ENCODE measurements at places on chromosomes 12 and 14.
A peak's percentile ranks its signal among the peaks of the same experiment; 100 is the strongest.

DNA sequence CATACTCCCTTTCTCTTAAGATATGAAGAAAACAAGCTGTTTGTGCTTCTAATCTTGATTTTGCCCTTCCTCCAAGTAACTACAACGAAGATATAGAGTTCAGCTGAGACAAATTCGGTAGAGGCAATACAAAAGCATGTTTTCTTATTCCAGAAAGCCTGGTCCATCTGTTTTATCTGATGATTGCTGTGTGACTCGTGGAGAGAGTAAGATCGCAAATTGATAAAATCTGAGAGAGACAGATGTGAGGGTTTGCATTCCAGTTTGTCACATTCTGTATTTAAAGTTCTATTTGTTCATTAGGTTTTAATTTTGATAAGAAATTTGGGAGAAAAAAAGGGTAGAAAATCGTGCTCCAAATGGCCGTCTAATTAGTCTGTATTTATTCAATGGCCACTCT lies 192.1 kb downstream of the CPNE8 start:
- H3K4me3 ChIP-seq = no peak overlapping the region
- H3K4me1 ChIP-seq = no peaks in the 10 kb centered on the region
- no peaks in the 10 kb centered on the region for H3K27me3 ChIP-seq
- no peaks in the 10 kb centered on the region for H3K36me3 ChIP-seq

- no peaks in the 10 kb centered on the region for H3K27me3 ChIP-seq
- DNase-seq = peak; percentile 65
These were observed 19.5 kb downstream of the PTGDR start for GRCh38 chr14:52286661-52287649.

DNA sequence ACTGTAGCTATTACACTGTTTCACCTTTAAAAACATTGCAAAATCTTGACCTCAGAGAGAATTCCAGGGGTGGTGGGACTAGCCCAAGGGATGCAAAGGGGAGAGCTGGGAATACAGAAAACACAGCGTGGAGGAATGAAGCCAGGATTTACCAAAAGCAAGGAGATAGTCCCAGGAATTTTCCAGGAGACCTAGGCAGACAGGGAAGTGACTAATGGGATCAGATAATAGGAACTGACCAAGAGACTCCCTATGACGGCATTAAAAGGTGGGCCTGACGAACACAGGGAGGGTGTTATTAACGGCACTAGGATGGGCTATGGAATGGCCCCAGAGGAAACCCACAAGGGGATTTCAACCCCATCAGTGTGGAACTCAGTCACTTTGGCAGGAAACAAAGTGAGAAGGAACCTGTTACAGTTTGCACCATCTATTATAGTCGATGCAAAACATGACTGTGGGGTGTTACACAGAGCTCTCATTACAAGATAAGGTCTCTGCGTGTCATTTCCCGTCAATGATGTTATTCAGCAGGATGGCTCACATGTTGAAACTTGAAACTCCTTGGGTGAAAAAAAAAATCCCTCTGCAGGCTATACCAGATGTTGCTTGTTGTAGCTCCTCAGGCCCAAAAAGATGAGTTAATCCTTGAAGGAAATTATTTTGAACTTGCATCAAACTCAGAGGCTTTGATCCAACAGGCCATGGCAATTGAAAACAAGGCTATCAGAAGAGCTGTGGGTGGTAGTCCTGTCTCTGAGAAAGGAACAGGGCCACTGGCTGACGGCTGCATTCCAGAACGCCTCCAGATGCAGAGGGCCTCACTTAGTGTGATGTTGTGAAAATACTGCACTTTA lies 58.7 kb downstream of the DRAM1 start:
- no peak overlapping the region for H3K27ac ChIP-seq
- H3K36me3 ChIP-seq = no peaks in the 10 kb centered on the region
- H3K4me1 ChIP-seq = no peaks in the 10 kb centered on the region
- H3K4me3 ChIP-seq = no peak overlapping the region

DNA sequence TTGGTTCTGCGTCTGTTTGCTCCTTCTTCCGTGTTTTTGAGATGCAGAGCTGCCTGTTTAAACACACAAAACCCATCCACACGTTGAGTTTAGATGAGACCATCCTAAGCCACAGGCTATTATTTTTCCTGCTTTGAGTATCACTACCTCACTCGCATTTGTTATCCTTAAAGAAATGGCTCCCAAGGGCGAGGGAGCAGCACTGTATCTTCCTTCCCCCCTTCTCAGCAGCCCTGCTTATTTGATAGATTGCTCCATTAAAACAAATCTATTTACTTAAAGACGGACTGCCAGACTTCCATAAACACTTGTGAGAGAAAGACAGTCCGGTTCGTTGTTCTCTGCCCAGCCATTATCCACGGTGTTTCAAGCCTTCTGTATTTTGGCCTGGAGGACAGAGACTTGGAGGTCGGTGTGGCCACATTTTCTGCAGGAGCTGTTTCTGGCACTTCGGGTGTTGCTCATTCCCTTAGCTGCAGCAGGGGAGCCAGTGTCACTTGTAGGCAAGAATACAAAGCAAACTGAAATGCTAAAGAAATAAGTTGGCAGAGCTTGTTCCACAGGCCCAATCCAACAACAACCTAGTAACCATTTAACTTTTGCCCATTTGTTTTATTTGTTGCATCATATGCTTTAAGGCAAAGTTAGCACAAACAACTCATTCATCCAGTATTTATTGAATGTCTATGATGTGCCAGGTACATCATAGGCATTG lies 275.4 kb downstream of the TTC6 start:
- no peak overlapping the region for H3K27ac ChIP-seq
- H3K27me3 ChIP-seq = no peaks in the 10 kb centered on the region
- peaks cover 3% of the 10 kb centered on the region for H3K4me1 ChIP-seq
- H3K36me3 ChIP-seq = no peaks in the 10 kb centered on the region
- no peak for DNase-seq

DNA sequence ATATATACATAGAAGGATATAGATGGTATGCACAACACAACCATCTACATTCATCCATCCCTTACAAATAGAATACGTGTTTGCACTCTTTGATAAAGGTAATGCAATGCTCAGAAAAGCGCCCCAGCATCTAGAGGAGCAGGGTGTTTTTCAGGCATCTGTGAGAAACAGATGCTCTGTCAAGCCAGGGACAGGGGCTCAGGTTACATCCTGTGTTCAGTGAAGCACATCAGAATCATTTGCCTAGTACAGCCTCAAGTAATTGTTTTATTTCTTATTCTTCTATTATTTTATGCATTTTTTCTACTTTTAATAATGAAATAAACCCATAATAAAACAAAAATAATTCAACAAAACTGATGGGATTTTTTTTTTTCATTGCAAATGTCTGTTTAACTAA lies 50.5 kb upstream of the HIF1A start:
- DNase-seq = no peak
- H3K27ac ChIP-seq = no peak overlapping the region
- H3K27me3 ChIP-seq = no peaks in the 10 kb centered on the region
- H3K4me3 ChIP-seq = no peak overlapping the region
- H3K36me3 ChIP-seq = no peaks in the 10 kb centered on the region

DNA sequence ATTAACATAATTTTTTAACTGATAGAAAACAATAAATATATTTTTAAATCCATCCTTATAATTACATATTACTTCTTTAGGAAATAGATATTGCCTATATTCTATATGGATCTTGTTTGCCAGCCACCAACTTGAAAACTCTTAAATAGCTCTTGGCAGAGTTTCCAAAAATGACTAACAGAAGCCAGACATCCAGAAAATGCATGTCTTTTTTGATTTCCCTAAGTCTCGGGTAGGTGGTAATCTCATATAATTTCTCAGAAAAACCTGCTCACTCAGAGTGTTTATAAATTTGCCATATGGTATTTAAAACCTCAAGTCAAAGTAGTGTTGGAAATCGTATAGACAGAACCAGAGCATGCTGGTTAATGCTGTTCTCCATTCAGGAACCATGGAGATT lies 360.4 kb upstream of the FOXG1 start:
- H3K27me3 ChIP-seq = no peaks in the 10 kb centered on the region
- H3K36me3 ChIP-seq = no peaks in the 10 kb centered on the region
- no peak overlapping the region for H3K4me3 ChIP-seq
- no peaks in the 10 kb centered on the region for H3K4me1 ChIP-seq
- no peak overlapping the region for H3K27ac ChIP-seq

GRCh38 chr12:109763201-109763841 lies 49.7 kb downstream of the FAM222A start:
- H3K4me1 ChIP-seq = no peaks in the 10 kb centered on the region
- H3K27me3 ChIP-seq = no peaks in the 10 kb centered on the region
- H3K27ac ChIP-seq = no peak overlapping the region
- H3K36me3 ChIP-seq = no peaks in the 10 kb centered on the region

DNA sequence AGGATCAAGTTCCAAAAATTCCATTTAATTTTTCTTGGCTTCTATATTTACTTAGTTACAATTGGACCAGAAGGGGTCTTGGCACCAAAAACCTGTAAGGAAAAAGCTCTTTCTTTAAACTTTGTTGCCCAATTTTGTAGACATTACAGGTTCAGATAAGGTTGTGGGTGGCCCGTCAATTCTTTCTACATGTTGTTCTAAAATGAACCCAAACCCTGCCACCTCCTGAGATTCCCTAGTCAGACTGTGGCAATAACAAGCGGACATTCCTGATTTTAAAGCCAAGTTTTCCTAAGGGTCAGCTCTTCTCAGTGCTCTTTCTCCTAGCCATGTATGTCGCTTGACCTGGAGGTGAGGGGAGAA lies 45.0 kb upstream of the GSG1 start:
- no peak for DNase-seq
- H3K4me3 ChIP-seq = no peak overlapping the region
- no peaks in the 10 kb centered on the region for H3K27me3 ChIP-seq
- H3K36me3 ChIP-seq = no peaks in the 10 kb centered on the region
- no peak overlapping the region for H3K27ac ChIP-seq

DNA sequence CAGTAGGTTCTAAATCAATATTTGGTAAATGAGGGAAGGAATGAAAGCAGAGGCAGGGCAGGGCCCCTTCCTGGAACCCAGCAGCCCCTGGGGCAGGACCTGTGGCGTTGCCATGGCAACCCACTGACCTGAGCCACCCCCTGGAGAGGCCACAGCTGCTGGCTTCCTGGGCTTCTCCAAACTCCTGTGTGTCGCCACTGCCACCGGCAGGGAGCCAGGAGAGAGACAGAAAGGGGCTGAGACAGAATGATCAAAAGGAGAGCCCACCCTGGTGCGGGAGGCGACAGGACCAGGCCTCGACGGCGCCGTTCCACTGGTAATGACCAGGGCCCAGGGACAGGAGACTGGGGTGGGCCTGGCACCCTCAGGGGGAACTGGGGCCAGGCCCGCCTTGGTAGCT lies 18.2 kb downstream of the RFX4 start:
- DNase-seq = no peak
- peaks cover 4% of the 10 kb centered on the region for H3K27me3 ChIP-seq
- H3K4me1 ChIP-seq = no peaks in the 10 kb centered on the region
- H3K36me3 ChIP-seq = no peaks in the 10 kb centered on the region
- no peak overlapping the region for H3K27ac ChIP-seq

Data from DND-41 (cell line).